ENCODE measurements at places on chromosomes 1 and 21.

DNA sequence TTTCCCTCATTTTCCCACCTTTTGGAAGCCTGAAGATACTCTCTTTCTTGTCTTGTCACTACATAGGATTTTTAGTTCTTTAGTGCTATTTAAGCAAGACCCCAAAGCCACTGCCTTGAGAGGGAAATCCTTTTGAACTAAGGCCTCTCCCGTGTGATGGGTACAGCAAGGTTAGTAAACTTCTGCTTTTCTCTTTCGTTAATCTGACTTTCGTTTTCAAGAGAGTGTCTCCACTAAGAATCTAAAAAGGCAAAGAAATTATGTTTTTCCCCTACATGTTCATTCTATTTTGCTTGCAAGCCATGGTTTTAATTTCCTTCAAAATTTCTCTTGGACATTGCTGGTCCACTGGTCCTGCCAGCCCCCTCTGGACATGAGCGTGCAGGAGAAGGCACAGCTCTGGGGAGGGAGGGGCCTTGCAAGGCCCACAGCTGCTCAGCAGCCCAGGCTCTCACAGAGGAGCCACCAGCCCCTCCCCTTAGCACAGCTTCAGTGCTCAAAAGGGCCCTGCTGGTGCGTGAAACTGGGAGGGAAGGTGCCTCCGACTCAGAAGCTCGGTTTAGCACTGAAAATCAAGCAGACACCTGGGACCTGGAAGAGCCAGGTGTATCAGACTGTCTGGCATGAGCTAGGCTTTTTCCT lies 210.9 kb upstream of the GALNT2 start:
- DNase-seq = peak; percentile 28

DNA sequence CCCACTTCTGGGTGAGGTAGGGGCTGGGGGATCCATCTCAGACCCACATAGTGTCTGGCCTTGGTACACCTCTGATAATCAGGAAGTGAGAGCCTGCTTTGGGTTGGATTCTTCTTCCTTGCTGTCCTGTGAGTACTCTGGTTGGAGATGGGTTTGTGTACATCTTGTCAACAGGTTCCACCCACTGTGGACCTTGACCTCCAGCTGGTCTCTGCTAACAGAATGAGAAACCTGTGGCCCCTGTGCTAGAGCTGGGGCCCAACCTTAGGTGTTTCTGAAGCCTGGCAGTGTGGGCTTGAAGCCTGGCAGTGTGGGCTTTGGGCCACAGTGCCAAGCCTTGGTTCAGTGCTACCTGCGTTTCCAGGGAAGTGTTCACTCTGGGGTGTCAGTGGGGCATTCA lies 2.6 kb downstream of the ZBTB48 start:
- DNase-seq = no peak

GRCh38 chr1:243725846-243726245 lies 124.2 kb downstream of the AKT3 start:
- no peak for DNase-seq

- peak; percentile 67 for DNase-seq
Measured at GRCh38 chr1:36408479-36408878, 10.8 kb upstream of the LSM10 start.

GRCh38 chr1:199010933-199011332 lies 372.1 kb downstream of the PTPRC start:
- no peak for DNase-seq

GRCh38 chr1:47192458-47193384 lies 2.9 kb upstream of the PDZK1IP1 start:
- peak; percentile 78 for DNase-seq

DNA sequence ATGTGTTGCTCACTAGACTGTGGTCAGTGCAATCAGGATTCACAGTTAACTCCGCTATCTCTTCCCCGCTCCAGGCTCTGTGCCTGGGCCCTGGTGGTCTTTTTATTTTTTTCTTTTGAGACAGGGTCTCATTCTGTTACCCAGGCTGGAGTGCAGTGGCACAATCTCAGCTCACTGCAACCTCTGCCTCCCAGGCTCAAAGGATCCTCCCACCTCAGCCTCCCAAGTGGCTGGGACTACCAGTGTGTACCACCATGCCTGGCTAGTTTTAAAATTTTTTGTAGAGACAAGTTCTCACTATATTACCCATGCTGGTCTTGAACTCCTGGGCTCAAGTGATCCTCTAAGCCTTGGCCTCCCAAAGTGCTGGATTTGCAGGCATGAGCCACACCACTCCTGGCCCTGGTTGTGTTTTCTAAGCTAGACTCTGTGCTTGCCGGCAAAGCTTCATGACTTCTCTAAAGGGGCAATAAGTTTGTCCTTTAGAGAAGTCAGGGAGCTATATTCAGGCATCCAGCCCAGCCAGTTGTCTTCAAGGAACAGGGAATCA lies 1.4 kb downstream of the RCSD1 start:
- no peak for DNase-seq

DNA sequence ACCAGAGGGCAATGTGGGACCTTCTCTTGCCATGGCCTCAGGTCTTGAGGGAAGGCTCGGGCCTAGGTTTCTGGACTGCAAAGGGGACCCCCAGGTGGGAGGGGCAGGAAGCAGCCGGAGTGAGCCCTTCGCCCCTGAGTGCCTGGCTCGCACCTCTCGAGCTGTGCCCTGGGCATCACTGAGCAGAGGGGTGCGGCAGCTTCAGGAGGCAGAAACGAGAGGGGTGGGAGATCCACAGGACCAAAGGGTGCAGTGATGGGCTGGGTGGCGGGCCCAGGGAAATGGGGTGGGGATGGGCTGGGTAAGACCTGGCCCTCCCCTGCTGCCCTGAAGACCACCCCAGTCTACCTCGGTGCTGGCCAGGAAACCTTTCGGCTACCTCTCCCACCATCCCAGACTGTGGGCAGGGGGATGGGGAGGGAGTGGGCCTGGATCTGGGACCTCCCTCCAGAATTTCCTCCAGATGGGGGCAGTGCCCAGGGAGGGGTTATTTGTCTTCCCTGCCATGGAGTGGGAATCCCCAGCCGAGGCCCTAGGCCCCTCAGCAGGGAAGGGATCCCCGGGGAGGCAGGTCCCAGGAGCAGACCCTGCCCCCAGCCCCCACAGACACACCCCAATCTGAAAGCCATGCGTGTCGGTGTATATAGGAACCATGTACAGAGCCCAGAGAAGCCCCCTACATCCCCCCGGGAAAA lies 21.3 kb downstream of the A3GALT2 start:
- DNase-seq = no peak

GRCh38 chr21:26686705-26687104 lies 113.6 kb upstream of the CYYR1 start:
- no peak for DNase-seq

DNA sequence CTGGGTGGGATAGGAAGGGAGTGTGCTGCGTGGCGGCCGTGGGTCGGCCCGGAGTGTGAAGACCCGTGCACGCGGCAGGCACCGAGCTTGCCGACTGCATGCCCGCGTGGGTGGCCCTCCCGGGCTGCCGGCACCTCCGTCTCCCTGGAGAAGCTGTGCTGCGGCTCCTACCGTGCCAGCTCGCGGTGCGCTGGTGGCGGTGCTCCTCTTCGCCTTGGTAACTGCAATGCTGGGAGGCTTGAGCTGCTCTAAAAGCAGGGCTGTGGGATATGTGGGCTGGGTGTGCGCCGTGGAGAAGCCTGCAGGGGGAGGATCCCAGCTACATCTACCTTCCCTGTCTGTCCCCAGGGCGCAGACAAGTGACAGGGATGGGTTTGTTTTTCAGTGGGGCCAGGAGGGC lies 2.4 kb downstream of the GABRD start:
- DNase-seq = no peak

DNA sequence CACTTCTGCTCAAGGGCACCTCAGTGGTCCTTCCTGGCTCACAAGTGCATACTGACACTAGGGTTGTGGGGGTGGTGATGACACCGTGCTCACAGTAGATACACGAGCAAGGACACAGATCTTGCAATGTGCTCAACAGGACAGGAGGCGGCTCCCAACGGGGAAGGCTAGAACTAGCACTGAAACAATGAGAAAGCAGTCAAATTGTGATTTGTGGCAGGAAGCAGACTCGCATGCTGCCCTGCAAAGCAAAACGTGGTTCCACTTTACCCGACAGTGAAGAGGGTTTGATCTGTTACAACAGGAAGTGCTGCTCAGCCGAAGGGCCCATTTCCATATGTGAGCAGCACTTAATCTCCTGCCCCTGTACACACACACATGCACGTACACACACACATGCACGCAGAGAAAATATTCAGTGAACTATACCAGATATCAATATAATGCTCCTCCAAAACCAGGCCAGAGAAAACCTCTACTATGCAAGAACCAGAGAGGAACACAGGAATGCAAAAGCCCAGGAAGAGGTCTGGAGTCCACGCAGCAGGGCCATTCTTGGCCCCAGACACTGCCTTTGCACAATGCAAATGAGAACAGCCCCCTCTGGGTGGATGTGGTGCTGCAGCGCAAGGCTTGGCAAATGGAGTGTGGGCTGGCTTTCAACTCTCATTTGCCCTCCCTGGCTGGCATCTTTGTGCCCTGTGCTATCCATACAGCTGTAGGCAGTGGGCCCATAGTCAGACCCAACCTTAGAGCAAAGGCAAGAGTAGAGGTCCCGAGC lies 47.1 kb downstream of the KANK4 start:
- DNase-seq = peak; percentile 67

DNA sequence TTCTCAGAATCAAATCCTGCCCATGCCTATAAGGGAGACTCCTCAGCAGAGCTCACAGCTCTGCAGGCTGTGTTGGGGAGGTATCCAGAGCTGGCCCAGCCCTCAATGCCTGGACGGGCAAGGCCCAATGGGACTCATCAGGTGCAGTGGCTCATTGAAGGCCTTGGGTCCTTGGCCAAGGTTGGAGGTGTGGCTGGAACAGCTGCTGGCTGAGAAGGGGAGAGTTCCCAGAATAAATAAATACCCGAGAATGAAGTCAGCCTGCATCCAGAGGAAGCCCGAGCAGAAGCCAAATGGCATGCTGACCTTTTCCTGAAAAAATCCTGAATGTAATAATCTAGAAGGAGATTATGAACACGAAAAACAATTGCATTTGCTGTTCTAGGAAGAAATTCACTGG lies 25.2 kb upstream of the IKBKE start:
- DNase-seq = no peak

DNA sequence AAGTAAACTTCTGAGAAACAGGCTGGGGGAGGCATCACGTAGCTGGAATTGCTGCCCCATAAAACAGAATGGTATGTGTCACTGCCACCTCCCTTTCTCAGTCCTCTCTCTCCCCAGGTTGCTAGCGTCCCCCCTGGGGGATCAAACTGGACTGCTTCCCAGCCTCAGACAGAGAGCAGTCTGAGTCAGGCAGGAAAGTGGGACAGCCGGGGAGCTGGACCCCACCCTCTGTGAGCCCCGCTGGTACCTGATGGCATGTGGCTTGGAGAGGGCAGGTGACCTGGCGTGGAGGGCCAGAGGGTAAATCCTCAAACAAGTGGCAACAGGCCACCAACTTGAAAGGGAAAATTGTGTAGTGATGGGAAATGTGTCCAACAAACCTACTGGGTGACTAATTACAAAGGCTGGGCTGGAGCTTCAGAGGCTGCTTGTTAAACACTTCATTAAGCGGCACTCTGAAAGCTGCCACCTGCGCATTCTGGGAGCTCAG lies 1.0 kb upstream of the SFN start:
- DNase-seq = no peak

DNA sequence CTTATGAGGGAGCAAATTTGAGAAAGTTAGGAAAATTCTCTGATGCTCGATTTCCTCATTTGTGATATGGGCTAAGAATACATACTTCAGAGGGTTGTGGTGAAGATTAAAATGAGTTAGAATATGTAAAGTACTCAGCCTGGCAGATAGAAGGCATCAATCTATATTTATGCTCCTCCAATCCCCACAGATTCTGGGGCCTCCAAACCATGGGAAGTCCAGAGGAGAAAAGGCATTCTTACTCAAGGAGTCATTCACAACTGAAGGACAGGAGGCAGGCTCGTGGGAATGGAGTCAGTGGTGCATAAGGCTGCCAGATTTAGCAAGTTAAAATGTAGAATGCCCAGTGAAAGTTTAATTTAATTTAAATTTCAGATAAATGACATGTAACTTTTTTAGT lies 330.0 kb upstream of the POU3F1 start:
- no peak for DNase-seq

- DNase-seq = no peak
Measured at GRCh38 chr1:63732666-63733065, 41.2 kb upstream of the ROR1 start.

DNA sequence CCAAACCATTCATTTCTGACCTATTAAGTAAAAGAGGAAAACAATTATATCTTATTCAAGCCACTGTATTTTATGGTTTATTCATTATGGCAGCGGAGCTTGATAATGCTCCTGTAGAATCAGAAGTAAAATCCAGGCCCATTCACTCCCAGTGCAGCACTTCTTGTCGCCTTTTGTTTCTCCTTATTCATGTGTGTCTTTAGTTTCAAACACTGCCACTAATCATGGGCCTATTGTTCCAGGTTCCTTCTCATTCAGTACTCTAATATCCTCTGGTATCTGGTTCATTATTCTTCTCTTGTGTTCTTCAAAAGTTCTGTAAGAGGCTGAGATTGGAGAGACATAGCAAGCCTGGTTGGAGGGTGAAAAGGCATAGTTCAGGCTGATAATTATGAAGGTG lies 218.3 kb downstream of the LRRIQ3 start:
- no peak for DNase-seq

DNA sequence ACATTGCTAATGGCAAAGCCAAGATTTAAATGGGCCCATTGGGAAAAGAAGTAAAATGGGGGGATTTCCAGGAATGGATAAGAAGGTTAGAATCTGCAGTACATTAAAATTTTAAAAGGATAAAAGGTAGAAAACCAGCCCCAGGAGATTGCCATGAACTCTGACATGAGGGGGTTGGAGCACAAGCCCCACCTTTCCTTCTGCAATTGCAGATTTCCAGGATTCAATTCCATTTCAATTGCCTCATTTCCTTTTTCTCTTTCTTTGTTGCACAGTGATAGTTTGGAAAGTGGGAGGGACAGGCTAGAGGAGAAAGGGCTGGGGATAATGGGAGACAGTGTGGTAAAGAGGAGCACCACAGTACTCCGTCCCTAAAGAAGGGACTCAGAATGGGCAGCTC lies 238.5 kb upstream of the RAB4A start:
- DNase-seq = no peak

DNA sequence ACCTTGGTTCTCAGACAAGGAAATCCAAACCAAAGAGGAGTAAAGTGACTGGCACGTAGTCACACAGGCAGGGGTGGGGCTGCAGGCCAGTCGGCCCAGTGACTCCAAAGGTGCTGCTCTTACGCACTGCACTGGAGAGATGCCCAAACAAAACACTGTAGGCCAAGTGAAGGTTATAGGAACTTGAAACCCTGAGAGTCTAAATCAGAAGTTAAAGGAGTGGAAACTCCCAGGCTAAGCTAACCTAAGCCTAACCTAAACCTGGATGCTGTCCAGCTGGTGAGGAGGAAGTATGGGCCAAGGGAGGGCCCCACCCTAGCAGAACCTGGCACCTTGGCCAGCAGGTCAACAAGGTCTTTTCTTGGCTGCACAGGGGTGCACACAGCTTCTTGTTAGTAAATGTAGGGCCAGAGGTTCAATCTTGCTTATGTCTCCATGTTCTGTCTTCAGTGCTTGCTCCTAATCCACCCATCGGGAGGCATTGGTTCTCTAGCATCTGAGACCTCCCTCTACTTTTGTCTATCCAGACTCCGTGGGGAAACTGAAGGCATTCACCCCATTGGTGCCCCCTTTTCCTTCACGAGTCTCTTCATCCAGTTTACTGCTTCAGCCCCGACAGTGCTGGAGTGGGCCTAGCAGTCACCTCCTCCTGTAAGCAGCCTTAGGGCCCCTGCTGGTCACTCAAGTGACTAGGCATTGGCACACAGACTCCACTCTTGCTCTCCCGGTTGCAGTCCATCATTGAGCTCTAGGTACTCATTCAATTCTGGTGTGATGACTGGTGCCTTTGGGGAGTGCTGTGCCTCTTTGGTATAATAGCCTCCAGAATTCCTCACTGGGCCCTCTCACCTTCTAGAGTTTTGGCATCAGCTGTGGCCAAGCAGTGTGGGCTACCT lies 12.9 kb upstream of the TMEM125 start:
- no peak for DNase-seq

- DNase-seq = no peak
Measured at GRCh38 chr1:67537667-67538018, 107.4 kb upstream of the SERBP1 start.

Data from SK-N-SH (cell line).